Stimulated activated CD8-positive, alpha-beta memory T cell treated with anti-CD3 and anti-CD28 coated beads, Interleukin-4, amount 100 ng/mL, for 24 hours (primary cell): ENCODE measurements at places on chromosomes 12 and 14.

GRCh38 chr14:52021957-52022600 lies 32.7 kb downstream of the RTRAF start:
- DNase-seq: no peak

GRCh38 chr14:86022031-86022629 lies 492.2 kb downstream of the FLRT2 start:
- DNase-seq: no peak

GRCh38 chr14:102055181-102055901 lies 31.5 kb downstream of the HSP90AA1 start:
- no peak for DNase-seq

DNA sequence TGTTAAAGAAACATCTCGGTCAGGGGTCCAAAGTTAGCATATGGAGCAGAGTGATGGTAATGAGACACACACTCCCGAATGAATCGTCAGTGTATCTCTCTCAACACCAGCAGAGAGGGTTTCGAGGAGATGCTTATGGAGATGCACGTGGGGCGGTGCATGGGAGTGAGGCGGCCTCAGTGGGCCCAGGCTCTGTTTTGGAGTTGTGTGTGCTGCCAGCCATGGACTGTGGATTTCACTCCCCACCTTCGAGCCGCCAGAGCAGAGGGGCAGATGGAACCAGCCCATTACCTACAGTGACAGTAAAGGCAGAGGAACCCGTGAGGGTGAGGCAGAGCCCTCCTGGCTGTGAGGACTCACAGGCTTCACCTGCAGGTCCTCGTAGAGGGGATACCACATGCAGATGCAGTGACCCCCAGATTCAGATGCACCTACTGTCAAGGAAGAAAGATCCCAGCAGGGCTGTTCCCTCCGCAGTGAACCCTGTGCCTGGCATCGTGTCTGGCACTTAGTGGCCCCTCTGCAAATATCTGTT lies 68.2 kb downstream of the WDR20 start:
- no peak for DNase-seq

GRCh38 chr12:10974965-10975364 lies 11.7 kb downstream of the TAS2R50 start:
- no peak for DNase-seq

- DNase-seq: no peak
Observed at GRCh38 chr14:68939893-68940613, 39.0 kb downstream of the ACTN1 start.

DNA sequence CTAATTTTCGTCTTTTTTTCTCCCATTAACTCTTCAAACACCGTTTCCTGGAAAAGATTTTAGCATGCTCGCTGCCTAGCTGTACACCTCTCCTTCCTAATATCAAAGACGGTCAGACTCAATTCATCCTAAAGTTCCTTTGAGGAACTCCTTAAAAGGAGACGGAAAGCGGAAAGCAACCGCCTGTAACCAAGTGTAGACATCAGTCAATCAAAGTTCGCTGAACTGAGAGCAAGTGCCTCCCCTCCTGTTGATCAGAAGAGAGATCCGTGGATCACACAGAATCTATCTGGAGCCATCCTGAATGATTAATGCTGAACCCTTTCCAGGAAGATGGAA lies 412 bp upstream of the TEP1 start:
- no peak for DNase-seq

DNA sequence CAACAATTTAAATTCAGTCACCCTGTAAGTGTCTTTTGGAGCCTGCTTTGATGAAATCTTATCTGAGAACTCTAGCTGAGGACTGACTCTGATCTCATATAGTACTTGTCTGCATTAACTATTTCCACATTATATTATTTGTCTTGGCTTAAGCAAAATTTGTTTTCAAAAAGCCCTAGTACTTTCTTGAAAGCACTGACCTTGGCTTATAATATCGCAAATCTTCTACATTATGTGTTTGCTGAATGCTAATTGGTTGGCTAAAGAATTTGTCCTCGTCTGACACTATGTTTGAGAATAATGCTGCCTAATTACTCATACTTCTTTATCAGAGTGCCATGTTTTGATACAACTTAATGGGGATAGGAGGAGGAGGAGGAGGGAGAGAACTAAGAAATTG lies 46.9 kb upstream of the FLRT2 start:
- no peak for DNase-seq

DNA sequence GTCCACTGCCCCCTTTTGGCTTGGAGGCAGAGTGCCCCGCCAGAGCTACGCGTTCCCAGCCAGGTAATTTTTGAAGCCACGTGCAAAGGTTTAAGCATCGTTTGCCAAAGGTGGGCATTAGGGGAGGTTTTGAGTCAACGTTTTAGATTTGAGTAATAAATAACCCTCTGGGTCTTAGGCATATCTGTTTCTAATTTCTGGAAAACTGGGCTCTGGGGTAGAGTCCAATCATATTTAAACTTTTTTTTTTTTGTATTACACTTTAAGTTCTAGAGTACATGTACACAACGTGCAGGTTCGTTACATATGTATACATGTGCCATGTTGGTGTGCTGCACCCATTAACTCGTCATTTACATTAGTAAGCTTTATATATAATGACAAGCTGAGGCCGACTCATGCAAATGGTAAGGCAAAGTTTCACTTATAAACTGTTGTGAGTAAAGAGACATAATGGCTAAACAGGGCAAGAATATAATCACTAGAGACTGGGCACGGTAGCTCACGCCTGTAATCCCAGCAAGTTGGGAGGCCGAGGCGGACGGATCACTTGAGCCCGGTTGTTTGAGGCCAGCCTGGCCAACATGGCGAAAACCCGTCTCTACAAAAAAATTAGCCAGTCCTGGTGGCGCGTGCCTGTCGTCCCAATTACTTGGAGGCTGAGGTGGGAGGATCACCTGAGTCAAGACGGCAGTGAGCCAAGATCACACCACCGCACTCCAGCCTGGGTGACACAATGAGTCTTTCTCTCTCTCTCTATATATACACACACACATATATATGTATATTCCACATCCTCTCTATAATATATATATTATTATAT lies 491 bp upstream of the NR2C1 start:
- no peak for DNase-seq

DNA sequence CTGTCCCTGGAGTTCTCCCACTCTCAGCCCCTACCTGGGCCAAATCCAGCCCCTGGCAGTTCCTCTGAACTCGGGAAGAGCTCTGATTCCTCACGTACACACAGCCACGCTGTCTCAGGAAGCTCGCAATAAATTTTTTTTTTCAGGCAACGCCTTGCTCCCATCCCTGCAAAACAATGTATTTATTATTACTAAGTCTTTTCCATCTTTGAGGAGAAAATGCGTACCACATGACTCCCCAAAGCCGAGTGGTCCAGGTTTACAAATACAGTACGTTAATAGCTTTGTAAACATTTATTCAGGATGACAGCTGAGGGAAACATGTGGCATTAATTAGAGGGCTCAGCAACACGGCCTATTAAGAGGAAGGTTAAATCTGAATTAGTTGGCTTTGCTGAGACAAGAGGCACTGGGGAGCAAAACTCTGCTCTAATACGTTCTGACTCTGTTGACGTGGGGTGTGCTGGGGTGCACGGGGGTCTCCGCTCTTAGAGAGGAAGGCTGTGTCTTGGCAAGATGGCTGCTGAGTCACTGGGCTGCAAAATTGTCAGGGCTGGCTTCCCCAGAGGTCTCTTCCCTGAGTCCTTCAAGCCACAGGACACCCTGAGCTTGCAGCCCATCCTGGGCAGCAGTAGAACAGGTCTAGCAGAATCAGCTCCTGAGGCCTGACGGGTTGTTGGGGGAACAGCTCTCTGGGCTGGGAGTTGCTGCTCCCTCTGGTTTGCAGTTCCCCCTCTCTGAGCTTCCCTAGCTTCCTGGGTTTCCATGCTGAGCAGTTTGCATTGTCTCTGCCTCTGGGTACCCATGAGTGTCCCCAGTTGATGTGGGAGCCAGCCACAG lies 185.2 kb upstream of the TBX3 start:
- no peak for DNase-seq

DNA sequence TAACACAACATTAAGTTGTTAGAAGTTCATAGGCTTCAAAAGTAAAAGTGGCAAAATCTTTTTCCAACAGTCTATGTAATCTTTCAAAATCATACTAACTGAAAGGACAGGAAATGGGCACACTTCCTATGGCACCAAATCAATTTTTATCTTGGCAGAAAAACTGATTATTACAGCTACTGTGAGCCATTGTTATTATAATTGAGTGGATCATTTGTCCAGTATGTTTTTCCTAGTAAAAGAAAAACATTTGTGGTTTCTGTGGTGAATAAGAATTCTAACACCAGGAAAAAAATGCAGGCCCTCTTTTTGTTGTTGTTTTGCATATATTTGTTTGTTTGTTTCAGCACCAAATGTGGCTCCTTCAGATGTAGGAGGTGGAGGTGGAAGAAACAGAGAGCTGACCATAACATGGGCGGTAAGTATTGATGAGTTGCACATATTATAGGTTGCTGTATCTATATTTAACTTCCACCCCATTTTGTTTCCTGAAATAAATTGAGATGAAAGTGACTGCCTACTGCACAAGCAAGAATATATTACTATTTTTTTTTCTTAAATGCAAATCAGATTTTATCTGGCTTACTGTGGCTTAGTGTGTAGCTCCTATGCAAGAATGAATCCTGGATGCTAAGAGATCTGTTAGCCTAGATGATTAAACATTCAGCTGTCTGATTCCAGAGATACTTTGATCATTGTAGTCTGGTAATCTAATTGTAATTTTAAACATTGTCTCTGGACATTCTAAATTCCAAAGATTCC lies 174.1 kb upstream of the PDZRN4 start:
- no peak for DNase-seq
